GM12878 (cell line): ENCODE measurements at places on chromosomes 3 and 15.
A peak's percentile ranks its signal among the peaks of the same experiment; 100 is the strongest.

DNA sequence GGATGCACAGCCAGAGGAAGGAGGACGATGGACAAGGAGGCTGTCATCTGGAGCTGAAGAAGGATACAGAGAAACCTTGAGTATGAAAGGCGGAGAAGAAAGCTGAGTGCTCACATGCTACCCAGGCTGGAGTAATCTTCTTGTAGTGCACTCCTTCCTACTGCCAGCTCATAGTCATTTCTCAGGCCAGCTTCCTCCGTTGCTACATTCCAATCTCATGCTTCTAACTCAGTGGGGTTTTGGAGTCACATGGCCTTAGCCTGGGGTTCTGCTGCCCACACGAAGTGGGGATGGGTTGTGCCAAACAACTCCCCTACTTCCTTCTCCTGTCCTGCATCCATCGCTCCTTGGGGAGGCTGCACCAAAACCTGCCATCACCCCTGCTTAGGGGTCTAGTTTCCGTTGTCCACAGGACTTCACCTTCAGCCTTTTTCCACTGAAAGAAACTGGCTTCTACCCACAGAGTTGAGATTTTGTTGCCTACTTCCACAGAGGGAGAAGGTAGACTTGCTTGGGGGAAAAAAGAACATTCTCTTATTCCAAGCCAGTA is 239.9 kb downstream of the EPHB1 start:
- no peak for DNase-seq

GRCh38 chr3:42656680-42657610 is 3.4 kb downstream of the ZBTB47 start:
- DNase-seq = no peak

DNA sequence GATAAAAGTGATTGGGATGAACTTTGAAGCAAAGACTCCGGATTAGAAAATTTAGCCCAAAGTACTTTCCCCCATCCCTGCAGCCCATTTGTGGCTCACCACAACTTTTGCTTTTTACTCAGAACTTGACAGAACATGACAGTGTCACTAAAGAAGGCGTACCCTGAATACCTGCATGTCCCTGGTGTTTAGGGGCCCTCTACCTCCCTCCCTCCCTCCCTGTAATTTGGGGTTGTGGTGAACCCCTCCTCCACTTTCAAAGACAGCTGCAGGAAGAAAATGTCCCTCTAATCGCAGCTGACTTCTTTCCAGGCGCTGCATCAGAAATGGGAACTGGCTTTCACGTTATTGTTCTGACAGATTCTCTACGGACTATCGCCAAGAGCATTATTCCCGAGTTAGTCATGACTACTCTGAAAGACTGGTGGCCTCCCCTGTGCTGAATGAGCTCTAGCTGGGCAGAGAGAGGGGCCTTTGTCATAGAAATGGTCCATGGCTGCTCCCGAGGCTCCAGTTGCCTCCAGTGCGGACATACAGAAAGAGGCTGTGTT is 93.2 kb upstream of the ARHGEF3 start:
- DNase-seq = no peak

DNA sequence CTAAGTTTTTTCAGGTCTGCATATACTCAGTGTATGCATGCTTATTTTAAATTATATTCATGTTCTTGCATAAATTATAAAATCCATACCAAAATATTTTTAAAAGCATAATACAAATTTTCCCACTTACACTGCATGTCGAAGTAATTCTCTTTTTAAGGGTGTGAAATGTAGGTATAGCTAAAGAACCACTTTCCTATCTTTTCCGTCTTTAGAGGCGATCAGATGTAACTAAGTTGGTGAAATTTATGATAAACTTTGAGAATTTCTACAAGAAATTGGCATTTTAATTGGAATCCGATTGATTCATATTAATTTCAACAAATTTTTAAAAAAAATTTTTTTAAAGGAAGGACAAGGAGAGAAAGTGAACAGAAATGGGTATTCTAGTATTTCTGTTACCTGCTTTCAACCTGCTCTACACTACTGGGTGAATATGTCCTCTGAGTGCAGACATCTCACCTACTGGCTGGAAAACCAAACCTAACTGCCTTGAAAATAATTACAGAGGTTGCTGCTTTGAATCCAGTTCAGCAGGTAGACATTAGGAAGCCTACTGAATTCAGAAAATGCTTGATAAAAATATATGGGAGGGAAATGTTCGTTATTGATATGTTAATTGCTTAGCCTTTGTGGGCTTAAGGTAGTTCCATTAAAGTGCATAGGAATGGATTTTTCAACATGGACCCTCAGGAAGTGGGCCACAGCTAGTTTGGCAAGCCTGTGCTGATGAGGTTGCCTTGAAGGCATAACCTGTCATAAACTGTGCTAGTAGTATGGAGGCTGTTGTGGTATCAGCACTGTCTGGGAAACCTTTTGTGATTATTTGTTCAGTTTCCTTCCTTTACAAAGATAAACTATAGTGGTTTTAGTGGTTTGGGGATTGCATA is 5.1 kb downstream of the TRIM71 start:
- no peak for DNase-seq

- DNase-seq = no peak
Measured at GRCh38 chr3:77449459-77450350, 409.8 kb downstream of the ROBO2 start.

DNA sequence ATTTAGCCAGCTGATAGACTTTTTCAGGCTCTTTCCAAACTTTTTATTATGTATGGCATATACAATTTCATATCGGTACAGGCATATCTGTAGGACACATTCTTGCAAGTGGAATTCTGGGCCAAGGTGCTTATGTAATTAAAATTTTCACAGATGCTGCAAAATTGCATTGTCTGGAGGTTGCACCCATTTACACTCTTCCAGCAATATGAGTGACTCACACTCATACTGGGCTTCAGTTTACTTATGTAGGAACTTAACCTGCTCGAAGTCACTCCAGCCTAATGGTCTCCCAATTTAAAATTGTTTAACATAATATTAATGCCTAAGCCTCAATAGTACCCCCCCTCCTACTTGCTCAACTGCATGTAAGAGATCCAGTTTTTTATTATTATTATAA is 11.2 kb upstream of the SEC62 start:
- no peak for DNase-seq

- DNase-seq = no peak
Measured at GRCh38 chr3:40780291-40780924, 255.6 kb downstream of the ZNF621 start.

DNA sequence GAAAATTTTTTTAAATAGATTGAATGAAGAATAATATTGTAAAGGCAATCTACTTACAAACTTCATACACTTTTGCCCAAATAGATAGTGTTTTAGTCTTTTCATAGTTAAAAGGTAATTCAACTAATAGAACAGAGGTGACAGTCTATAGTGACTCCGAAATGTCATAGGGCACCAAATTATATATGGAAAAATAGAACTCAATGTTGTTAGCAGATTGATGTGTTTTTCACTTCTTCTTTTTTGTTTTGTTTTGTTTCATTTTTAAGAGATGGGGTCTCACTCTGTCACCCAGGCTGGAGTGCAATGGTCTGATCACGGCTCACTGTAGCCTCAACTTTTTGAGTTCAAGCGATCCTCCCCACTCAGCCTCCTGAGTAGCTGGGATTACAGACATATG is 721 bp downstream of the CSTA start:
- DNase-seq = no peak

- no peak for DNase-seq
Measured at GRCh38 chr3:66378256-66378655, 122.6 kb downstream of the LRIG1 start.

GRCh38 chr15:64623347-64623996 is 151.9 kb downstream of the RBPMS2 start:
- DNase-seq = peak; percentile 54

- DNase-seq = no peak
Measured at GRCh38 chr3:114108137-114108536, 51.6 kb downstream of the QTRT2 start.

DNA sequence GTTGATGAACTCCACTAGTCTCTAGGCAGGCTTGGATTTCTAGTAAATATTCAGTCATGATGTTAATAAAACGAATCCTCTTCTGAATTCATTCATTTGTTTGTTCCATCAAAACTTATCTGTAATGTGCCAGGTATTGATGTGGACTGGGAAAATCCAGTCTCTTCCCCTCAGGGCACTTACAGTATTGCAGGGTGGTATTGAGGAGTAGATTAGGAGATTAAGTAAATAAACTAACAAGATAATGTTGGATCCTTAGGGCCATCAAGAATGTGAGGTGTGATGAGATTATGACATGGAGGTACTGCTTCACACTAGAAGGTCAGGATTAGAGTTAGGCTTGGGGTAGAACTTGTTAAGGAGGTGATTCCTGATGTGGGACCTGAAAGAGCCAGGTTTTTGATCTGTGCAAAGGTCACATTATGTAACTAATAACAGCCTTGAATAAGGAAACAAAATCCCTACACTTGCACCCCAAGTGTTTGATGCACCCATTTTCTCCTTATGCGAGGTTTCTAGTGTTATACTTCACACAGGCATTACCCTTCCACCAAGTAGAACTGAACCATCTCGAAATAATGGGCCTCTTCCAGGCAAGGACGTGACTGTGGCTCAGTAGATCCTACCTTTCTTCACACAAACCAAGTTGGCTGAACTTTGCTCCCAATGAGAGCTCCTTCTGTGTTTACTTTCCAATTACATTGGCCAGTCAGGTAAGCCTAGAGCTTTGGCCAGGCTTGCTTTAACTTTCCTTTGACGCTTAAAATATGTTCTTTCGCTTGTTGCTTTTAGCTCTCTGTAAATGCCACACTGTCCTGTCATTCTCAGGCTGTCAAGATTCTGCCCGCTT is 16.7 kb downstream of the MCTP2 start:
- no peak for DNase-seq

DNA sequence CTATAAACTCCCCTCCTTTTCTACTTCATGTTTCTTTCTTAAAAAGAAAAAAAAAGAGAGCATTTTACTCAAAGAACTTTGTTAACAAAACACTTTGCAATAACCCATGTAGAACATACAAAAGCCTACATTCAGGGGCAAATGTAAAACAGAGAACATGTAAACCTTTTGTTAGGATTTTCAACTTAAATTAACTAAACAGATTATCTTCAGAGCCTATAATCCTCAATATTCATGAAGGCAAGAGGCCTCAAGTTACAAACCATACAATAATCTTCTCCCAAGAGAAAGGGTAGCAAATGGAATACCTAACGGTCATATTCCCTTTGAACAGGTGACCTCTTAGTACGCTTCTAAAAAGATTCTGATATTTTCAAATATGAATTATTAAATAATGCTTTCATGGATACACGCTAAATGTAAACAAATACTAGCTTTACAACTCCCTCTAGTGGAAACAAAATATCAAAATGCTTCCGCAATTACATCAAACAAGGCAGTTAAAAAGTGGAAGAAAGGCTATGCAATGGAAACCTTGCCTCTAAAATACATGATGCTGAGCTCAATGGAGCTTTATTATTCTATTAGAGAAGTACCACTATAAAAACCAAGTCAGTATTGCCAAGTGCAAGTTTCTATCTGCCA is 9.9 kb downstream of the CEP152 start:
- DNase-seq = no peak

DNA sequence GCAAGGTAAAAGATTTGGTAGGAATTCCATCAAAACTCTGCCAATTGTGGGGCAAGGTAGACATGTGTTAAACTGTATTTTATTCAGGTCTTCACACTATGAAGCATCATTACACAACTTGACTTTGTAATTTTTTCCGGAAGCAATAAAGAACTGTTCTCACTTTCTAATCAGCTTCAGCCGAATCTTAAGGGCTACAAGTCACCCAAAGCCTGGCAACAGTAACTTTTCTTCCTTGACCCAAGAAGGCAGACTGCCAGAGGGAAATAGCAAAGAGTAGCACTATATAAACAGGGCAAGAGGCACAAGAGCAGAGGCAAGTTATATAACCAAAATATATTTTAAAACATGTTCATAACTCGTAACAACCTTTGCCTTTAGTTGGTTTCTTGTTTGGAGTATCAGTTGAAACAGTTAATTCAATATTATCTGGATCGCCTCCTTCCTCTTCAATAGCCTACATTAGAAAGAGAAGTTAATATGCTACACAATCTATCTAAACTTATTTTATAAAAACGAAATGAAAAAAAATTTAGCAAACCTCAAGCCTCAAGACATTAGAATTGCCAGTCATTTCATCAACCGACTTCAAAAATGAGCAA is 1.4 kb downstream of the SLTM start:
- peak; percentile 23 for DNase-seq
